ENCODE measurements at places on chromosomes 11 and 22.

DNA sequence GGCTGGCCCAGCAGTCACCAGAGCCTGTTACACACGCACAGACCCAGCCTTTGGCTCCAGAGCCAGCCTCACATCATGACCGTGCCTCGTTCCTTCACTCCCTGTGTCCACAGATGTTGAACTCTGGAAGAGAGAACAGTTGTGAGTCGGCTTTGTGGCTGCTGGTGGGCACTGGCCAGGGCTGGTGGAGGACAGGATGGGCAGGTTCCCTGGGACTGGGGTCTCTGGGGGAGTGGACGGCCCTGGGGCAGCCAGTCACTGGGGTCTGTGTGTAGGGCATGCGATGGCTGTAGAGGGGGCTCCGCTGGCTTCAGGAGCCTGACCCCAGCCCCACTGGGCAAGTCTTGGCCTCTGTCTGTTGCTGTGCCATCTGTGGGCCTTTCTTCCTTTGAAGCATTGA is 1070.1 kb downstream of the BRD1 start:
- no peak for DNase-seq

DNA sequence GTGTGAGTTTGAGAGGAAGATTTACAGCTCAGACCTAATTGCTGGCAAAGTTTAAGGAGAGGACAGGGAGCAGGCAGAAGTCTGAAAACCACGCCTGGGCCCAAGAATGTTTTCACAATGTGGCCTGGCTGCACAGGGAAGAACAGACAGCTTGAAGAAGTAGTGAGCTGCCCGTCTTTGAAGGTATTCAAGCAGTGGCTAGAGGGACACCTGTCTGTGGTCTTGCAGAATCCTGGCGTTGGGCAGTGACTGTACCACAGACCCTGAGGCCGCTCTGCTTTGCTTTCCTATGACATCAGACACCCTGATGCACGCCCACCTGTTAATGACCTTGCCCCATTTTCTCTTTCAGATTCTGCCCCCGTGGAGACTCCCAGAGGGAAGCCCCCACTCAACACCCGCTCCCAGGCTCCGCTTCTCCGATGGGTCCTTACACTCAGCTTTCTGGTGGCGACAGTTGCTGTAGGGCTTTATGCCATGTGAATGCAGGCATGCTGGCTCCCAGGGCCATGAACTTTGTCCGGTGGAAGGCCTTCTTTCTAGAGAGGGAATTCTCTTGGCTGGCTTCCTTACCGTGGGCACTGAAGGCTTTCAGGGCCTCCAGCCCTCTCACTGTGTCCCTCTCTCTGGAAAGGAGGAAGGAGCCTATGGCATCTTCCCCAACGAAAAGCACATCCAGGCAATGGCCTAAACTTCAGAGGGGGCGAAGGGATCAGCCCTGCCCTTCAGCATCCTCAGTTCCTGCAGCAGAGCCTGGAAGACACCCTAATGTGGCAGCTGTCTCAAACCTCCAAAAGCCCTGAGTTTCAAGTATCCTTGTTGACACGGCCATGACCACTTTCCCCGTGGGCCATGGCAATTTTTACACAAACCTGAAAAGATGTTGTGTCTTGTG is 6.6 kb upstream of the MCM5 start:
- no peak for DNase-seq

DNA sequence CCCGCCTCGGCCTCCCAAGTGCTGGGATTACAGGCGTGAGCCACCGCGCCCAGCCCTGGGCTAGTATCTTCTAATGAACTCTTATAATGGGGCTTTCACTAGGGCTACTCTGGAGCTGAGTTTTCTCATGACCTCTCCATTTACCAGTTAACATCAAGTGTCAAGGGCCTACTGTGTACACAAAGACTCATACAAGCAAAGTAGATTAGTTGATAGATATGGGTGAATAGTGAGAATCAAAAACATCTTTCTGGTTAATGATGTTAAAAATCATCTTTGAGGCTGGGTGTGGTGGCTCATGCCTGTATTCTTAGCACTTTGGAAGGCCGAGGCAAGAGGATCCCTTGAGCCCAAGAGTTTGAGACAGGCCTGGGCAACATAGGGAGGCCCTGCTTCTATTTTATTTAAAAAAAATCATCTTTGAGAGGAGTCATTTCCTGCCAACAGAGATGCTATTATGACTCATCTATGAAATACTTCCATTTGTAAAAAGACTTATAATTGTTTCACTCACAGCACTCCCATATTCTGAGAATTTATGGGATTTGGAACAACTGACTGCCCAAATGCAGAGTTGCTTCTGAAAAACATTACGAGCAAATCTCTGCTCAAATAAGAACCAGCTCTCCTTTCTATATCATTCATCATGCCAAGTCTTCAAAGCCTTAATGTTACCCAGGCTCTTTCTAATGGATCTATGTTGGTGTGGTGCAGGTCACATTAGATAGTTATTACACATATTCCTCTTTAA is 57.0 kb downstream of the GDPD4 start:
- DNase-seq = no peak

DNA sequence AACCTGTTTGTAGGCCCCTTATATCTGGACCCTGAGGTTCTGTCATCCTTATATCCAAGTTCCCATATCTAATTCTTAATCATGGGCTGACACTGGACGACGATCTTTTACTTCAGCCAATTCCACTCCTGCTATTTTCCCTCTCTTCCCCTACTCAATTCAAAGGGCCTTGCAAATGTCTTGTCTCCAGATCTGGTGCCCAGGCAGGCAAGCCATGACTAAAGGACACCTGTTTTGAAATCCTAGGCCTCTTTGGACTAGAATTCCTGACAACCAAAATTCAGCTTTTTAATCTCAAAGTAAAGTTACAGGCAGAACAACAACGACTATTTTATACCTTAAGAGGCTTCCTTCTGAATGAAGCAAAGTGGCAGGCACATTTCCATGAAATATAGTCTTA is 963.4 kb downstream of the DLG2 start:
- no peak for DNase-seq
